Stimulated activated naive CD8-positive, alpha-beta T cell treated with anti-CD3 and anti-CD28 coated beads, Interleukin-15, amount 100 ng/mL, for 72 hours (primary cell): ENCODE measurements at places on chromosomes 2 and 18.

DNA sequence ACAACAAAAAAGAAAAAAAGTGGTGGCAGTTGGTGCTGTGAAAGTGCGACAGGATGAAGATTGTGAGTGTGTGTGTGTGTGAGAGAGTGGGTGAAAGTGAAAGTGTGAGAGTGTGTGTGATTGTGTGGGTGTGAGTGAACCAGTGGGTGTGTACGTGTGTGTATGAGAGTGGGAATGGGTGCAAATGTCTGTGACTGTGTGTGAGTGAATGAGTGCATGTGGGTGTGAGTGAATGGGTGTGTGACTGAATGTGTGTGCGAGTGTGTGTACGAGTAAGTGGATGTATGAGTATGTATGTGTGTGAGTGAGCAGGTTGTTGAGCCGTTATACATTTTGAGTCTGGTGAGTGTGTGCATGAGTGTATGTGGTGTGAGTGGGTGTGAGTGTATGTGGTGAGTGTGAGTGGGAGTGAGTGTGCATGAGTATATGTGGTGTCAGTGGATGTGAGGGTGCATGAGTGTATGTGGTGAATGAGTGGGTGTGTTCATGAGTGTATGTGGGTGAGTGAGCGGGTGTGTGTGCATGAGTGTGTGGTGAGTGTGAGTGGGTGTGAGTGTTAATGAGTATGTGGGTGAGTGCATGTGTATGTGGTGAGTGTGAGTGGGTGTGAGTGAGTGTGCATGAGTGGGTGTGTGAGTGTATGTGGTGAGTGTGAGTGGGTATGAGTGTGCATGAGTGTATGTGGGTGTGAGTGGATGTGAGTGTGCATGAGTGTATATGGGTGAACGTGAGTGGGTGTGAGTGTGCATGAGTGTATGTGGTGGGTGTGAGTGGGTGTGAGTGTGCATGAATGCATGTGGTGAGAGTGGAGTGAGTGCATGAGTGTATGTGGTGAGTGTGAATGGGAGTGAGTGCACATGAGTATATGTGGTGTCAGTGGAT is 69.3 kb upstream of the HPCAL1 start:
- no peak for DNase-seq

- no peak for DNase-seq
Observed at GRCh38 chr2:54964816-54965215, 85.4 kb downstream of the RTN4 start.

DNA sequence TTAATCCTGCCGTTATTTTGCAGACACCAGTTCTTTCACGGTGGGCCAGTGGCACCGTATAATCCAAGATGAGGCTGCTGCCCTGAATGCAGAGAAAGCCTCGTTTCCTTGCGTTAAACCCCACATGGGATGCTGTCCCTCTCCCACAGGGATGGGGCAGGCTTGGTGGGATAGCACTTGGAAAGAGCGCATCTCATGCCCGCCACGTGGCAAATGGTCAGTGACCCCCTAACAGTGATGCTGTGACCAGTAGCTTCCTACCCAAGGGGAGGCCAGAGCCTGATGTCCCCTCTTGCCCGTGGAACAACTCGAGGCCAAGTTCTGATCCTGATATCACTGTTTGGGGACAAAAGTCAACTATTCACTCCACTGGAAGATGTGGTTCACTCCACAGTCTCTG is 73.3 kb downstream of the RHOB start:
- DNase-seq, result no peak

DNA sequence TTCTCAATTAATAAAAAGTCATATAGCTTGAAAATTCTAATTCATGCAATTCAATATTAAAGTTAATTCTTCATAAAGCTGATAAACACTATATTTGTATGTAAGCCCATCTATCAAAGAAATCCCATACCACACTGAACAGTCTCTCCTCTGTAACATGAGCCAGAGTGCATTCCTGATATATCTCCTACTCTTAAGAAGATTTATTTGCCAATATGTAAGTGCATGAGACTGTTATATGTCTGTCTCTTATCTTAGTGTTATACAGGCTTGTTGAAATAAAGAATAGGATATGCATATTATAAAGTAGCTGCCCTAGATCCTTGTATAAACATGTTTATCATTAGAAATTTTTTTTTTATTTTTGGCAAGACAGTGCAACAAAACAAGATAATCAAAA is 40.4 kb upstream of the TTC32 start:
- DNase-seq, result no peak
